ENCODE measurements at places on chromosomes 6 and 20.

- no peak for DNase-seq
Measured at GRCh38 chr6:20338156-20338555, 63.5 kb upstream of the E2F3 start.

DNA sequence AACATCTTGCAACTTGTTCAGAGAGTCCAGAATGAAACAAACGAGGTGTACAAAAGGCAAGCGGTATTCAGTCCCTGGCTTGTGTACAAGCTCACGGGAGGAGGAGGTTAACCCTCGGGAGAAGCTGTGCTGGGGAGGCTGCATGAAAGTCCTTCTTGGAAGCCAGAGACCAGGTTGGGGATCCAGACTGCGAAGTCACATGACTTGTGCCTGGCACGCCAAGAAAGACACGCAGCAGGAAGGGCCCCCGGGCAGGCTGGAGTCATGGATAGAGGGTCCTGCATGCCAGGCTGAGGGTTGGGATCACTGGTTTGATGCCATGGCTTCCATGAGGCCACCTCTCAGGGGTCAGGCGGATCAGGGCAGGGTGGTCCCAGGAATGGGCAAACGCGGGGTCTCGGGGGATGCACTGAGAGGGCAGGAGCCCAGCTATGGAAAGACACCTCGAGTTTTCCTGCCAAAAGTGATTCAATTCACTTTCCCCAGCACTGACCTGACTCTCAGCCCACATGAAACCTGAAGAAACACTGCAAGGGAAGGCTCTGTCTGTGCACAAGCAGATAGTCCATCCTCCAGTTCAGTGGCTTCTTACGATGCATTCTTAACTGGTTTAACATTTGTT, 79.4 kb downstream of the DLL1 start:
- DNase-seq: no peak

GRCh38 chr20:39986173-39986904, 702.7 kb downstream of the MAFB start:
- DNase-seq: peak; percentile 15

DNA sequence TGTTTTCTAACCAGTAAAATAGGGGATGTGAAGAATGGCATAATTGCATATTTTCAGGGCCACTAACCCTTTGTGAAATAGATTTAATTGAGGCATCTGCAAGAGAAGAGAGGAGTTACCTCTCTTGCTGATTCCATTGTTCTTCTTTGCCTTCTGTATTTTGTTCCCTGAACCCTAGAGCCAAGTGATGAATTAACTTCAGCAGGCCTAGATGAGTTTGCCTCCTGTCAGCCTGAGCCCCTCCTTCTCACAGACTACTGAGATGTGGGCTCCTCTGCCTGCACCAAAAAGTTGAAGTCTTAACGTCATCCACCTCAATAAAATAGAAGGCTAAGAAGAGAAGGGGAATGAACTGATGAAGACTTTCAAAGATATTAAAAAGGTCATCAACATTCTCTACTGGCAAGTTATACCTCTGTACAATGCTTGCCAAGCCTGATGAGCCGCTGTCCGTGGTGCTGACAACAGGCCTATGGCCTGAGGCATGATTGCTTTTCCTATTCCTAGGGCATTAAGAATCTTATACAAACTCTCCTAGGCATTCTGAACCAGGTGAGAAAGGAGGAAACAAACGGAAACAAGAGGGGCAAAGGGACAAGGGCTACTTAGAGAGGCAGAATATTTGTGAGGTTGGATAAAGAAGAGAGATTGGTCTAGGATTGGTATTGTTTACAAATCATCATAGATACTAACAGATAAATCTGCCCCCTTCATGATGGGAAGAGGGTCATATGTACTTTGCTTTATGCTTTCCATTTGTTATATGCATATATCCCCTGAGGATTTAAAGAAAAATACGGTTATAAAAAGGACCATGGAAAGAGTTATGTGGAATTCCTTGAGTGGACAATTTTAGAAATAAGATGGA, 46.8 kb downstream of the CD24 start:
- peak; percentile 53 for DNase-seq

DNA sequence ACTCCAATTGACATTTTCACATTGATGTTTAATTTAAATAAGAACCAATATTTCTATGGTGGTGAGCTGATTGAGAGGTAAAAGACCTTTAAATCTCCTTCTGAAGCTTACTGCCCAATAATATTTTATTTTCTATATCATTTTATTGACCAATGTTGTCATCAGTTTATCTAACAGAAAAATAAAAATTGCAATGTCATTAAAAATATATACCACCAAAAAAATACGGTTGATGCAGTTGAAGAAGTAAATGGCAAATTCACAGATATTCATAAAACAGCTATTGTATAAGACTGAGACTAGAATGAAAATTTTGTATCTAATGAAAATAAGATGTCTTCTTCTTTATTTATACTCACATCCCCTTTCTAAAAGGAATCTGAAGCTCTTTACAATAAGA, 1033.0 kb upstream of the FLRT3 start:
- DNase-seq: no peak

DNA sequence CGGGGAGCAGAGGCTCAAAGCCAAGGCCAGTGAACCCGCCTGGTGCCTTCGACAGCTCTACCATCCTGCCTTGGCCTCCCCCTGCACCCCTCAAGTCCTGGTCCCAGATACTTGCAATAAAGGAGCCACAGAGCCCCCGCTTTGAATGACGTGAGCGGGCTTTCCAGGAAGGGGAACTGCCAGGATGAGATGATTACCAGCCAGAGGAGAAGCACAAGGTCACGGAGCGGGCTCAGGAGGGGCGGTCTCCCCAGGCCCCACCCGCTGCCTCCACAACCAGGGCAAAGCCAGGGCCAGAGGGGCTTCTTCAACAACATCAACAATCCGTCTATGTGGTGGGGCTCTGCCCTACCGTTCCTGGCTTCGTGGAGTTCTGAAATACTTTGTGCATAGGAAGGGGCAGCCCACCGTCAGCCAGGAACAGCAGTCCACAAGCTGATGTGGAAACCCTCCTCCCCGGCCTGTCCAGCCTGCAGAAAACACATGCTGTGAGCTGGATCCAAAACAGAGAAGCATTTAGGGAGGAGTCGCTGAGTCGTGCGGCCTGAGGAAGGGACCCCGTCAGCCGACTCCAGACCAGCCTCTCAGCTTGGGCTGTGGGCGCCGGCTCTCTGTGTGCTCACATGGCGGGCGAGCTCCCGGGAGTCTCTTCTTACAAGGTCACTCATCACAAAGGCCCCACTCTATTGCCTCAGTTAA, 392.5 kb downstream of the CDH4 start:
- no peak for DNase-seq

GRCh38 chr6:118912646-118913045, 18.7 kb downstream of the ASF1A start:
- DNase-seq: no peak

DNA sequence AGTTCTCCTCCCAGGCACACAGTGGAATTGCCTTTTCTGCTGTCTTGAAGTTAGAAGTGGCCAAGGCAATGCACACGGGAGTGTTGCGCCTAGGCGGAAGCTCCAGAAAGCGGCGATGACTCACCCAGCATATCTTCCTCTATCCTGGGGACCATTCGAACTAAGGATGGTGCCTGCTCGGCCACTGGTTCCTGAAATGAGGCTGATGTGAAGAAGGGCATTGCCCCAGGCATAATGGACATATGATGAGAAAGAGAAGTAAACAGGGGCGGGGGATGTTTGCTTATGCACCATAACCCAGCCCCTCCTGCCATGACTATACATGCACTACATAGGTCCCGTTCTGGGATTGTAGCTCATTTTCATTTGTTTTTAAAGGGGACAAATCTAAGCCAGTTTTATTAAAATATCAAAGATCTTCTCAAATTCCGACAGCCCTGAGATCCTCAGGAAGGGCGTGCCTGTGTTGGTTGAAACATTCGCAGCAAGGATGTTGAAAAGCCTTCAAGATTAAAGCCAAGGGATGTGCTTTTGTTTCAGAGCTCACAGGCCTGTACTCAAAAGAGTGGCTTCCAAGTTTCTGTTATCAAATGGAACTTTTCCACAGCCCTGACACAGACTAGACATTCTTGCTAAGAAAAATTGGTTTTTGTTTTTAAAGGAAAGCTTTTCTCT, 218.5 kb downstream of the LY86 start:
- no peak for DNase-seq

- DNase-seq: no peak
Measured at GRCh38 chr6:31144296-31144969, 5.6 kb upstream of the PSORS1C2 start.

GRCh38 chr6:161445021-161445799, 171.3 kb upstream of the AGPAT4 start:
- DNase-seq: no peak

GRCh38 chr6:99344289-99344688, 5.2 kb downstream of the FAXC start:
- no peak for DNase-seq

DNA sequence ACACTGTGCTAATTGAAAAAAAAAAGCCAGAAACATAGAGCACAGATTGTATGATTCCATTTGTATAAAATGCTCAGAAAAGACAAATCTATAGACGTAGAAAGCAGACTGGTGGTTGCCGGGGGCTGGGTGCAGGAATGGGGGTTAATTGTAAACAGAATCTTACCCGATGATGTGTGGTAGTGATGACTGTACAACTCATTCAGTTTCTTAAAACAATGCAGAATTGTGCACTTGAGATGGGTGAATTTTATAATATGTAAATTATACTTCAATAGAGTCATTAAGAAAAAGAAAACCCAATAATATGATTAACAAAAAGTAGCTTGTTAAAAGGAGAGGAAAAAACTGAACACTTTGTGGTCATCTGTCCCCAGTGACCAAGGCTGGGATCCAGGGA, 3.7 kb upstream of the MYLK4 start:
- no peak for DNase-seq

DNA sequence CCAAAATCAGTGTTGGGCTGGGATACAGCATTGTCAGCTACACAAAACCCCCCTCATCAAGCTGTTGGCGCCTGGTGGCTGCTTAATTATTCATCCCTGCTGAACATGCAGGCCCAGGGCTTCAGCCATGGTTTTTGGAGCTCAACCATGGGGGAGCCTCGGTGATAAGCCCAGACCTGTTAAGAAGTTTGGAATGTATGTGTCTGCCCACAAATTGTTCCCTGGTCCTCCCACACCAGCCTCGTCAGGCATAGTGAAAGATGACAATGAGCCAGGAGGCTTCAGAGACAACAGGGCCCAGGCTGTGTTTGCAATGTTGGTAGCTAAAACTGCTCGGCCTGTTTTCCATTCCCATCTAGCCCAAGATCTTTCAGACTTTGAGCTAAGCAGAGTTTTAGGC, 34.8 kb upstream of the SIRPA start:
- DNase-seq: no peak

DNA sequence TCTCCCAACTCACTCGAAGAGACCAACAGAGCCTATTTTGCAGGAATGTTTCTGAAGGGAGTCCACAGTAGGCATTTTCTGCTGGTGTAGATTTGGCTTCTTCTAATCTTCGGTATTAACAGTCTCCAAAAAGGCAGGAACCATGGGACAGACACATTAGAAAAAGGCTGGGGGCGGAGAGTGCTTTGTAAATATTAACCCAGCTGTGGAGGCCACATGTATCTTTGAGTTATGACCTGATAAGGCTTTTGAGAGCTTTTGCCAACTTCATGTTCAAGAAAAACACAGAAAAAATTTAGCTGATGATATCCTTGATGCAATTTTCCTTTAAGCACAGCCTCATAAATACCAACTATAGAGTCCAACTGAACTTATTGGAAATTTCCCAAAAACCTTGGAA, 119.4 kb upstream of the TSHZ2 start:
- no peak for DNase-seq

DNA sequence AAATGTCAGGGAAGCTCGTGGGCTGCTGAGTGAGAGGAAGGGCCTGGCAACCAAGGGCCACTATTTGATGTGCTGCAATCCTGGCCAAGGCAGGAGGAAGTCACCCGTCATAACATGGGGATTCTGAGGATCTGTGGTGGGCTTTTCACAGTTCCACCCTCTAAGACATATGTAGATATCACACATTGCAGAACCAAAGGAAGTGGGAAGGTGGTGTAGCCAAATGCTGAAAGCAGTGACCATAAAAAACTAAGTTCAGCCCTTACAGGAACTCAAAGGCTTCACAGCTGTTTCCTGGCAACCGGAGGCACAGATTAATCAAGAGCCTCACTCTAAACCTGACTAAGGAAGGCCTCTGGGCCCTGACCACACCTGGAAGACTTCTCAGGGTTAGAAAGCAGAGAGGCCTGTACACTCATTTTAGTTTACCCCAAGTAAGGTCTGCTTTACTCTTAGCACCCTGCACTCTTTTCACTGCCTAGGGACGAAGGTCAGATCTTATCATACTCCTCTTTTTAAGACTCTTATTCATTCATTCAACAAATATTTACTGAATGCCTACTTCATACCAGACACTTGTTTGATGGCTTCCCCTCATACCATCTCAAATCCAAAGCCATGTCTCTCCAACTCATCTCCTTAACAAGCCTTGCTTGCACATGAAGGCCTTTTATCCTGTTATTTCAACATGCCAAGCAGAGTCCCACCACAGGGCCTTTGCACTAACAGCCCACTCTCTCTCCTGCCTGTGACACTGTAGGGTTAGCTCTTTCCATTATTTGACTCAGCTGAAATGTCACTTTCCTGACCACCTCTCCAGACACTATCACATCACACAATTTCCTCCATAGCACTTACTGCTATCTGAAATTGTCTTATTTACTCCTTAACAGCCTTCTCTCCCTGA, 2.6 kb downstream of the UBE2V1 start:
- DNase-seq: peak; percentile 80

DNA sequence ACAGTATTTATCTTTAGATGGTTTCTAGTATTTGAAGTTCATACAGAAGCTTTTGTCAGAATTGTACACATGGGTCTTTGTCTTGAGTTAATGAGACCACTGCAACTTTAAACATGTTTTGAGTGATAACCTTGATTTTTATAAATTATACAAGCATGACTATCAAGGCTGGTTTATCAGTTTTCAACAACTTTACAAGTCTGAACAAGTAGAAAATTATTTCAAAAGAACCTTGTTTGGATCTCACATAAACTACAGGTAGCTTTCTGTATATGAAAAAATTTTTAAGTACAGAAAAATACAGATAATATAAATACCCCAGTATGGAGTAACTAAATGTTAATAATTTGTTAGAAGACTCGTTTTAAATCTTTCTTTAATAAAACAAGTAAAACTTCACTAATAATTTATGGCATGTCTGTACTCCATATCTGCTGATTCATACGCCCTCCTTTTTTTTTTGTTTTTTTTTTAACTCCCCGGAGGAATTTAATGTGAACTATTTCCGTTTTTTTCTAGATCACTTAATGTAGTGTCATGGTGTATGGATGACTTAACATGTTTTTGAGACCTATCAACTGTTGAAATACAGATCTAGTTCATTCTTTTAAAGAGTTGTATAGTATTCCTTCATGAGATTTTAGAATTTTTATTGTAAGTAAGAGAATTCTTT, 18.3 kb downstream of the VAPB start:
- DNase-seq: no peak

GRCh38 chr6:9398071-9398766, 962.9 kb upstream of the SLC35B3 start:
- DNase-seq: no peak

DNA sequence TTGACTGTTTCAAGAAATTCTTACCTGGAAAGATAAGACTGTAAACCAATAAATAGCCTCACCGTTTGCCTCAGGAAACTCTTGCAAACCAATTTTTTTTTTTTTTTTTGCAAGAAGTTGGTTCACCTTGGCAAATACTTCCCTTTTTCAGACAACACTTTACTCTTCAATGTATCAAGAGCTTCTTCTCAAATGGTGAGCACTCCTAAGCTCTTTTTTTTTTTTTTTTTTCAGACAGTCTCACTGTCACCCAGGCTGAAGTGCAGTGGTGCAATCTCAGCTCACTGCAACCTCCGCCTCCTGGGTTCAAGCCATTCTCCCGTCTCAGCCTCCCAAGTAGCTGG, 22.7 kb upstream of the SNTA1 start:
- no peak for DNase-seq

GRCh38 chr6:49001856-49002541, 461.1 kb downstream of the MMUT start:
- DNase-seq: no peak
